Fibroblast of skin of left quadriceps (primary cell): ENCODE measurements at places on chromosomes 11 and 22.

- no peak for DNase-seq
Observed at GRCh38 chr11:597166-597725, 18.5 kb downstream of the IRF7 start.

GRCh38 chr11:34619062-34619516, 1.8 kb upstream of the EHF start:
- DNase-seq = no peak

DNA sequence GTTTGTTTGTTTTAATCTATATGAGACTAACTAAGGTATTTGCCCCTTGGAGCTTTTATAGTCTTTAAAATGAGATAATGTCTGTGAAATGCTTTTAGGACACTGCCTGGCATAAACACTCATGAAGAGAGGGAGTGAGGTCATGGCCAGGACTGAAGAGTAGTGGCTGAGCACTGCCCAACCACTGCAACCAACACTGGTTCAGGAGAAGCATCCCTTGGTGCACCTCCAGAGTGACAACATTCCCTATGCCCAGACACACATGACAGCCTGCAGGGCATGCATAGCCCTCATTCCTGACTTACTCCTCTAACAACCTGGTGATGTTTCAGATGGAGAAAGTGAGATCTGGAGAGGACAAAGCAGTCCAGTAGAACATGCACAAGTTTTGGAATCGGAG, 36.1 kb downstream of the ME3 start:
- DNase-seq = no peak

DNA sequence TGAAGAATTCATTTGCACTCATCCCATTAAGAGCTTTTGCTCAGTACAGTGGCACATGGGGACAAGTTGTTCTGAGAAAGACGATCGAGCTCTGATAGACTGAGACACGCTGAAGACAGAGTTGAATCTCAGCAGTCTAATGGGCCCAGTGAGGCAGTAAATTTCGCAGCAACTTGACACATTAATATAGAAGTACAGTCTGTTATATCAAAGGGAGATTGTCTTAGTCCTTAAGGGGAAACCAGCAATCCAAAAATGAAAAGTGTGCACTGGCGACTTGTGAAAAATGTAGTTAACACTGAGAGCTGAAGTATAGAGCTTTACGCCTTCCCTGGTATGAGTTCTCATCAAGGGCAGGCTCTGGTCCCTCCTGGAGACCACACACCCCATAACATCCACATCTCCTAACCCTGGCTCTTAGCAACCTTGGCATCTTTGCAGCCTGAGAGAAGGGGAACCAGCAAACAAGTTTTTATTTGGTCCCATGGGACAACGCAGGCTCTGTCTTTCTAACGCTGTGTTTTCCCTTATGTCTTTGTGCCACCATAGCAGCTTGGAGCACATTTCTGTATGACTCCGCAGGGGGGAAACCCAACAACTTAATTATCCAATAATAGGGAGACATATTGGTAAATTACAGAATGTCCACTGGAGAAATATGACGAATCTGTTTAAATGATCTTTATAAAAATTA, 952.5 kb downstream of the OPCML start:
- no peak for DNase-seq

GRCh38 chr11:79414644-79415317, 26.0 kb downstream of the TENM4 start:
- DNase-seq = peak; percentile 82

- DNase-seq = no peak
Observed at GRCh38 chr11:119691020-119691666, 37.9 kb downstream of the NECTIN1 start.

DNA sequence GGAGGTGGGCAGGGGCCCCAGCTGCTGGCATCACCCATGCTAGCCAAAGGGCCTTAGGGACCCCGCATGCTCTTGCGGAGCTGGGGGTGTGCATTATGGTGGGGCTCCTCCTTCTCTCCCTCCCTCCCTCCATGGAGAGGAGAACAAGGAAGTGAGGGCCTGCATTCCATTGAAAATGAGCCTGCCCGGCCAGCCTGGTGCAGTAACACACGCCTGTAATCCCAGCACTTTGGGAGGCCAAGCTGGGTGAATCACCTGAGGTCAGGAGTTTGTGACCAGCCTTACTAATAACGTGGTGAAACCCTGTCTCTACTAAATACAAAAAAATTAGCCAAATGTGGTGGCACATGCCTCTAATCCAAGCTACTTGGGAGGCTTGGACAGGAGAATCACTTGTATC, 22.4 kb downstream of the SNAP29 start:
- DNase-seq = no peak

- no peak for DNase-seq
Observed at GRCh38 chr11:65945430-65945911, at the start of gene TSGA10IP. TSS of gene TSGA10IP (plus strand) at chr11:65945480. CDS start at chr11:65945676, 196 bp downstream.

DNA sequence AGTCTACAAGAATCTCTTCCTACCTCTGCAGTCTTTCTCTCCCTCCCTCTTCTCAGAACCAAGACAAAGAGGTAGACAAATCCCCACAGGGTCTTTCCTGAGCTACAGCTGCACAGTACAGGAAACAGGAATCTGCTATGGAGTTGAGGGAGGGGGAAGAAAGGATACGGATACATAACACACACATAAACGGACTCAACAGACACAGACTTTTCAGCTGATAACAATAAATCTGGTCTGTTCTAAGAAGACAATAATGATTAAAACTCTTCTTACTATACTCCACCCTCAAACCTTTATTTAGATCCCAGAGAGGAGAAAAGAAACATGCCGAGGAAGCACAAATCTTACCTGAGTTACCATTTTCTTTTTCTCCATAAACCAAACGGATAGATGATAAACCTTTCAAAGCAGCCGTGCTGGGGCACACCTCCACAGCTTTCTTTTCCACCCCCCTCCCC, 122.2 kb downstream of the APOL5 start:
- DNase-seq = no peak

DNA sequence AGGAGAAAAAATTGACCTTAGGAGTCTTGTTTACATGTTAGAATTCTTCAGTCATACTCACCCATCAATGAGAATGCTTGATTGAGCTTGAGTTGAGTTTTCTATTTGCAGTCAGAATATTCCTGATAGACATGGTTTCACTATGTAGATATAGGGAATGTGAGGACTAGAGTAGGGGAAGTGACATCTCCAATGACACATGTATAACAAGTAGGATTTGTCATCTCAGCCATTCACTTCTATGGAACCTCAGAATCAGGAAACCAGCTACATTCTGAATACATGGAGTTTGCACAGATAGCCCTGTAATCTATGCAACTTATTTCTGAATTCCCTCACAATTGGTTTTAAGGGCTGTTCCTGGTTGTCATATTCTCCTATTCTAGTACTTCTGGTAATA, 20.1 kb upstream of the OR9Q1 start:
- no peak for DNase-seq

DNA sequence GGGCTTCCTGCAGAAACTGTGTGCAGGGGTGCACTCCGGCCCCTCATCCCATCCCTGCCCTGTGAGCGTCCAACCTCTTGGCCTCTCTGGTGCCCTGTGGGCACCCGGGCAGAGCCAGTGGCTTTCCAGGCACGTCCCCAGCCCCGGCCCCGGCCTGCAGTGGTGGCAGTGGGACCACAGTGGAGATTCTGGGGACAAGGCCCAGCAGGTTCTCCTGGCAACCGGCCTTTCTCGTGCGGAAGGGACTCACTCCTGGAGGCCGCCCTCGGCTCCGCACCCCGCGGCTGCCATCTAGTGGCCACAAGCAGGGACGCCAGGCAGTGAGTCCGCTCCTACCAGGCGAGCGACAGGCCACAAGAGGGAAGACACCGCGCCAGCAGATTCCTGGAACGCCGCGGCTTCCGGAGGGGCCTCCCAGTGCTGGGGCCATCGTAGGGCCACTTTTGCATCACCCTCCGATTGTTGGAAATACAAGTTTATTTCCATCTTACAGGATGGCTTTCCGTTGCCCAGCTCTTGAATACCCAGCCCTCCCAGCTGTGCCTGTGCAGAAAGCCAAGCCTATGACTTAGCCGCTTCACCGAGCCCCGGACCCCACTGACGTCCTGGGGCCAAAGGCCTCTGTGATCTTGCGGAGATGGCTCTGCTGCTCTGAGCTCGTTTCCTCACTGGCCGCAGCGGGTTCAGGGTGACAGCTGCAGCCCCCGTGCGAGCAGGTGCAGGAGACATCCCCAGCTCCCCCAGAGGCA, 357.3 kb downstream of the CTTN start:
- DNase-seq = peak; percentile 19

- DNase-seq = no peak
Observed at GRCh38 chr11:86180423-86180822, 64.1 kb upstream of the EED start.

GRCh38 chr11:32172848-32173834, 82.3 kb downstream of the RCN1 start:
- DNase-seq = peak; percentile 23

GRCh38 chr11:59201353-59201752, 11.4 kb downstream of the MPEG1 start:
- no peak for DNase-seq

- peak; percentile 42 for DNase-seq
Observed at GRCh38 chr11:111635706-111636045, 33.4 kb downstream of the SIK2 start.

- DNase-seq = no peak
Observed at GRCh38 chr11:35946766-35947165, 2.9 kb downstream of the LDLRAD3 start.

- no peak for DNase-seq
Observed at GRCh38 chr11:28999620-29000019, 891.4 kb downstream of the METTL15 start.

DNA sequence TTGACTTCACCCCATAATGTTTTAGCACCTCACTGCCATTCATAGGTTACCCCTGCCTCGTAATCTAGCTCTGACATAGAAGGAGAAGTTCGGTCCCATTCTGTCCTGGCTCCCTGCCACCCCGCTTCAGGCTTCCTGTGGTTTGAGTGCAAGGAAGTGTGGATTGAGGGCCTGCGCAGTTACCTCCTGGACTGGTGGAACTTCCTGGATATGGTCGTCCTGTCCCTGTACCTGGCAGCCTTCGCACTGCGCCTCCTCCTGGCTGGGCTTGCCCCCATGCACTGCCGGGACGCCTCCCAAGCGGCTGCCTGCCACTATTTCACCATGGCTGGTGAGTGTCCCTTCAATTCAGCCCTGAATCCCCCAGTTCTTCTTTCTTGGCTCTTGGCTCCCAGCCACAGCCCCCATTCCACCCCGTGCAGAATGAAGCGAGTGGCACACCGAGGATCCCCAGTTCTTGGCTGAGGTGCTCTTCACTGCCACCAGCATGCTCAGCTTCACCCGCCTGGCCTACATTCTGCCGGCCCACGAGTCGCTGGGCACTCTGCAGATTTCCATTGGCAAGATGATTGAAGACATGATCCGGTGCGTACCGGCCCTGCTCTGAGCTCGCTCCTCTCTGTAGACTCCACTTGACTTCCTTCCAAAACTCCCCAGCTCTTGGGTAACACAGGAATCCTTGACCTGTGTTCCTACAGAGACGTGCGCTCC, 15.4 kb downstream of the ART5 start:
- DNase-seq = no peak
